Midbrain (tissue), 1 donor: ENCODE measurements at places on chromosomes 3 and 15.
A peak's percentile ranks its signal among the peaks of the same experiment; 100 is the strongest.

GRCh38 chr3:67685499-67685898, 31.1 kb upstream of the SUCLG2 start:
- DNase-seq: no peak

DNA sequence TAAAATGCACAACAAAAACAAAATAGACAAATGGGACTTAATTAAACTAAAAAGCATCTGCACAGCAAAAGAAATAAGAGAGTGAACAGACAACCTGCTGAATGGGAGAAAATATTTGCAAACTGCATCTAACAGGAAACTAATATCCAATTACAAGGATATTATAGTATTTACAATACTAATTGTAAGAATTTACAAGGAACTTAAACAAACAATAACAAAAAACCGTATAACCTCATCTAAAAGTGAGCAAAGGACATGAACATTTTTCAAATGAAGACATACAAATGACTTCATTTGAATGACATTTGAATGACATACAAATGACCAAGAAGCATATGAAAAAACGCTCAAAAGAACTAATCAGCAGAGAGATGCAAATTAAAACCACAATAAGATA, 66.4 kb downstream of the CSNK1G1 start:
- no peak for DNase-seq

DNA sequence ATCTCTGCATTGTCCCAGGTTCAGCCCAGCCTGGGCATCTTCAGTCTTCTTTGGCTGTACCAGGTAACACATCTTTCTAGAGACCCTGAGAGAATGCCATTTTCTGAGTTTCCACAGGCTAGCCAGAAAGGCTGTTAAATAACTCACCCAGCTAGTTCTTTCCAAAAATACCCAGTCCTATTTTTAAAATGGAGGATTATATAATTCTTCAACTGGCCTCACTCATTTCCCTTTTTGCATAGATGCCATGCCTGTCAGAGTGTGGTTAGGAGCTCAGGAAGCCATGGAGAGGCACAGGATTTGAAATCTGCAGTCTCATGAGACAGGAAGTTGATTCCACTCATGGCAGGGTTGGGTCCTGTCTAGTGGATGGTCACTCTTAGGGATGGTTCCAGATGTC, 39.8 kb downstream of the CEMIP start:
- no peak for DNase-seq

GRCh38 chr15:85477061-85477460, 96.7 kb downstream of the AKAP13 start:
- DNase-seq: no peak

DNA sequence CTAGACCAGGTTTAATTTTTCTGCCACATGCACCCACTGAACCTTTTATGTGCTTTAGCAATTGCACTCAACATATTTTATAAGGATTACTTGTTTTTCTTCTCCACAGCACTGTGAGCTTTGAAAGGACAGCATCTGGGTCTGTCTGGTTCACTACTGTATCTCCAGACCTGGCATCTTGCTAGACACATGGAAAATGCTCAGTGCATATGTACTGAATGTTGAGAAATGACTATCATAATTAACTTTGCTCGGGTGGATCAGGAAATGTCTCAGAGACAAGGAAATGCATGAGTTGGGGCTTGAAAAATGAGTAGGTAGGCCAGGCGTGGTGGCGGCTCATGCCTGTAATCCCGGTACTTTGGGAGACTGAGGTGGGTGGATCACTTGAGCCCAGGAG, 40.2 kb downstream of the DOCK3 start:
- no peak for DNase-seq

GRCh38 chr15:50344006-50344464, 11.0 kb downstream of the GABPB1 start:
- DNase-seq: no peak

- DNase-seq: no peak
Measured at GRCh38 chr15:26143221-26143620, 280.1 kb upstream of the ATP10A start.

DNA sequence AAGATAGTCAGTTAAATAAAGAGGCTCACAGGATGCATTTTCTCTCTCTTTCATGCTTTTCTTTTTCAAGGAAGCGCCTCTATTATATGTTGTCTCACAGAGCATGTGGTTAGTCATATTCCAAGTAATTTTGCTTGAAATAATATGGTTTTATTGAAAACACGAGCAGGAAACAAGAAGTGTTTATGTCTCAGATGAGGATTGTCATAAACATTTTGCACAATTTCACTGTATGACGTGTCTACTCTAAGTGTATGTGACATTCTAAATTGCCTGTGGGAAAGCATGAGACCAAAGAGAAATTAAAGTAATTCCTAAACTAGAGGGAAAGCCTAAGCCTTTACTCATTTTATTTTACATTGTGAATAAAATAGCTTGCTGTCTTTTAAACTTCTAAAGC, 818.6 kb downstream of the EPHA3 start:
- DNase-seq: no peak

- no peak for DNase-seq
Measured at GRCh38 chr15:57731530-57732103, 25.1 kb downstream of the POLR2M start.

- no peak for DNase-seq
Measured at GRCh38 chr3:30017901-30018300, 588.5 kb upstream of the TGFBR2 start.

GRCh38 chr3:124510290-124510689, 220.0 kb upstream of the UMPS start:
- DNase-seq: no peak

- DNase-seq: no peak
Measured at GRCh38 chr3:135915206-135915605, 50.3 kb upstream of the PPP2R3A start.

DNA sequence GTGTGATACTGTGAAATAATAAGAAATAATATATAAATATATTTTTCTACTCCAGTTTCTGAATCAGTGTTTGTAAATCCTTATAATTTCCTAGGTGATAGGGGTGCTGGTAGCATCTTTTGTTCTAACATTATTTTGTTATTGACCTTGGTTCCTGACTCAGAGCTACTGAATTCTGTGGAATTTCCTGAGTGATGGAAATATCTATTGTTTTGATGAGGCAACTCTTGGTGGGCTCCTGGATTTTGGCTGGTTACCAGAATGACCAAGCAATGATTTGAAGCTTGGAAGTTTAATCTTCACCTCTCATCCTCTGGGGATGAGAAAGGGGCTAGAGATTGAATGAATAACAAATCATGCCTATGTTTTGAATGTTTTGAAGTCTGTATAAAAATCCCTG, 377.3 kb downstream of the LPP start:
- no peak for DNase-seq

- DNase-seq: no peak
Measured at GRCh38 chr3:194905696-194906095, 220.0 kb downstream of the FAM43A start.

- DNase-seq: no peak
Measured at GRCh38 chr15:69056365-69056764, 41.9 kb downstream of the NOX5 start.

DNA sequence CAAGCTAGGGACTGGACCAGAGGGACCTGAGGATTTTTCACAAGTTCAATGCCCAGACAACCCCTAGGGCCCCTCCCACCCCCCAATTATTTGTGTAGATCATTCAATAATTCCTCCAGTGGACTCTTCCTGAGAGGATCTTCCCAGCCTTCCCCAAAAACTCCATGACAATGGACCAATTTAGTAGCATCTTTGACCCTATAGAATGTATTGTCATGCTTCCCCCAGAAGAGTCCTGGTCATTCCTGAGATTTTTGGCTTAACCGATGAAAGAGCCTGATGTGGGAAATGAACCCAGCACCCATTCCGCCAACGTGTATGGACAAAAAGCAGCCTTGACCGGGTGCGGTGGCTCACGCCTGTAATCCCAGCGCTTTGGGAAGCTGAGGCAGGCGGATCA, 119.2 kb upstream of the RNF7 start:
- DNase-seq: no peak

DNA sequence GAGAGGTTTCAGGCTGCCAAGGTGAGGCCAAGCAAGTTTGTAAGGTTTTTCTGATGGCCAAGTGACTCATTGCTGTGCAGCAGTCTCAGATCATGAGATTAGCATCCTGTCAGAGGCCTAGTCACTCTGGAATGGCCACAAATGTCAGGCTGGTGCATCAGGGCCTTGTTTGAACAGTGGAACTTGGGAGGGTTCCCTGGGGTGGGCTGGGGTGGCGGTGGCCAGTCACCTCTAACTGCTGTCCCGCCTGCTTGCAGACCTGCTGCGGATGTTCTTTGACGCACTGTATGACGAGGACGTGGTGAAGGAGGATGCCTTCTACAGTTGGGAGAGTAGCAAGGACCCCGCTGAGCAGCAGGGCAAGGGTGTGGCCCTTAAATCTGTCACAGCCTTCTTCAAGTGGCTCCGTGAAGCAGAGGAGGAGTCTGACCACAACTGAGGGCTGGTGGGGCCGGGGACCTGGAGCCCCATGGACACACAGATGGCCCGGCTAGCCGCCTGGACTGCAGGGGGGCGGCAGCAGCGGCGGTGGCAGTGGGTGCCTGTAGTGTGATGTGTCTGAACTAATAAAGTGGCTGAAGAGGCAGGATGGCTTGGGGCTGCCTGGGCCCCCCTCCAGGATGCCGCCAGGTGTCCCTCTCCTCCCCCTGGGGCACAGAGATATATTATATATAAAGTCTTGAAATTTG, 2.8 kb upstream of the FAM131A start:
- DNase-seq: no peak

GRCh38 chr15:58257776-58258325, 119.7 kb downstream of the AQP9 start:
- DNase-seq: no peak

DNA sequence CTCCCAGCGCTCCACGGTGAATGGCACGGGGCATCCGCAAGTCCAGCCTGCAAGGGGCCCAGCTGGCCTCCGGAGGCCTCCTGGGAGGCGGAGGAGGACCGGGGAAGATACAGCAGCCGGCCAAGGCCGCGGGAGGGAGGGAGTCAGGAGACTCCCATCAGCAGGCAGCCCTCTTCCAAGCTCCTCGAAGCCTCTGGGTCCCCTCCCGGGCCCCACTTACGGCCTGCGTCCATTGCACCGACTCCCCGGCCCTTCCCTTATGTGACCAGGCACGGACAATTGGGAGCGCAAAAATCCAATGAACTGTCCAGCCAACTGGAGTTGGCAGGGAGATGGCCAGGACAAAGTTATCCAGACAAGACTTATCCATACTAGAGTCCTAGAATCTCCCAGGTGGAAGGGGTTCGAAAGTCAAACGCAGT, 668 bp downstream of the MFGE8 start:
- no peak for DNase-seq

DNA sequence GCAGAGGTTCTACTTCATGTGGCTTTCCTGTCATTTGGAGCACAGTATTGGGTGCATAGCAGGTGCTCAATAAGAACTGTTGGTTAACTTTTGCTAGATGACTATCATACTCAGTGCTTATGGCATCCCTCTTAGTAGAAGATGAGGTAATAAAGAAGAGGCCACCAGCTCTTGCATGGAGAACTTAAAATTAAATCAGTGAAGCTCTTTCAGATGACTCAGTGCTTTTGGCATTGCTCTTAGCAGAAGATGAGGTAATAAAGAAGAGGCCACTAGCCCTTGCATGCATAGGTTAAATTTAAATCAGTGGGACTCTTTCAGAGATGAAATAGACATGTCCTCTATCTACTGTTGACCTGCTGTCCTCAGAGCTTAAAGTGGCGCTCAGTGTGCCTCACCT, 109.4 kb upstream of the FGF7 start:
- no peak for DNase-seq

GRCh38 chr15:81258455-81258854, 61.8 kb downstream of the IL16 start:
- no peak for DNase-seq

DNA sequence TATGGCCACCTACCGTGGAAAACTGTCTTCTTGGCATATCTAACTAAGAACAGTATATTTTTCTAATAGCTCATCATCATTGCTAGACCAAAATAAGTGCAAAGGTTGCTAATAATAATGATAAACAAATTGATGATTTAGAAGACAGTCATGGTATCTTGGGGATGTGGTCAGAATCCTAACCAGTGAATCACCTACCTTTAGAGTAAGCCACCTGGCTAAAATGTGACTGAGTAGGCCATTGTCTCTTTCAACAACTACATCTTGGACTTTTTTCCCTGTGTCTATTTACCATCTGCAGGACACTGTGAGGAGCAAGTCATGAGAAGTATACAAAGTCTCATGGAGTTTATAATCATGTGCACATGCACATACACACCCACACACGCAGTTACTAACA, 273.5 kb upstream of the SEMA6D start:
- no peak for DNase-seq

DNA sequence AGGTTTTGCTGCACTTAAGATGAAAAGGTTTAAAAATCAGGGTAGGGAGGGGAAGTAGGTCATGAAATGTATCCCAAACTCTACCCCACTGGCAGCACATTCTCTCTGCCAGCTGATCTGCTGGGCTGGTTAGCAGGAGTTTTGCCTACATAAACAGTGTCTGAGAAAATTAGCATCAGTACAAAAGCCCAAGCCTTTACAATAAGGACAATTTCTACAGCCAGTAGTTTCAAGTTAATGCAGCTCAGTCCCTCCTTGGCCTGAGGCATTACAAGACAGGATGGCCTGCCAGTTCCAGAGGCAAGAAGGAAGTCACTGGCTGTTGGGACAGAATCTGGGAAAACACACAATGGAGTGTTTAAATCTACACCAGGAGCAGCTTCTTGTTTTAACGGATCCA, 32.8 kb downstream of the NCEH1 start:
- peak; percentile 44 for DNase-seq

- no peak for DNase-seq
Measured at GRCh38 chr3:119669906-119670570, 7.2 kb downstream of the COX17 start.

DNA sequence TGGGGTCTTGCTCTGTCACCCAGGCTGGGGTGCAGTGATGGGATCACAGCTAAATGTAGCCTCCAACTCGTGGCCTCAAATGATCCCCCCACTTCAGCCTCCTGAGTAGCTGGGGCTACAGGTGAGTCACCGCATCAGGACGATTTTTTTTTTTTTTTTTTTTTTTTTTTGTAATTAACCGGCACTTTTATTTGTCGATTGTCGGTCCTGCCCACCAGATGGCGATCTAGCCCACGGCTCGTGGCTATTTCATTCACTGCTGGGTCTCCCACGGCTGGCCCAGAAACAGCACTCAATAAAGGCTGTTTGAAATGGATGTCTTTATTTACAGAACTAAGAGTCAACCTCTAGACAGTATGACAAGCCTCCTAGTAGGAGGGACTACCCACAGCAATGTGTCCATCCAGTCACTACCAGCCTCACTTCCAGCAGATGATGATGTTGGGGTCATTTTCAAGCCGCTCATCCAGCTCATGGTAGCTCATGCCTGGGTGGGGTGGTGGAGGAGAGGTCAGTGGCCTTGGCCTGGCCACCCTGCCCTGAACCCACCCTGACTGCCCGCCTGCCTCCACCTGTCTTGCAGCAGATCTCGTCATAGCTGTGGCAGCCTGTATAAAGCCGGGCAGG, 1.8 kb upstream of the ZMYND10 start:
- peak; percentile 56 for DNase-seq

- DNase-seq: peak; percentile 66
Measured at GRCh38 chr3:43001094-43001553, 22.0 kb downstream of the GASK1A start.

GRCh38 chr3:123488645-123489347, 39.9 kb upstream of the ADCY5 start:
- DNase-seq: no peak

- no peak for DNase-seq
Measured at GRCh38 chr15:53974813-53975212, 3.4 kb upstream of the UNC13C start.

GRCh38 chr3:121566773-121567172, 976 bp upstream of the ARGFX start:
- no peak for DNase-seq

GRCh38 chr3:78825118-78825857, 942.5 kb downstream of the ROBO1 start:
- no peak for DNase-seq
